ENCODE measurements at places on chromosomes 6 and 20.

DNA sequence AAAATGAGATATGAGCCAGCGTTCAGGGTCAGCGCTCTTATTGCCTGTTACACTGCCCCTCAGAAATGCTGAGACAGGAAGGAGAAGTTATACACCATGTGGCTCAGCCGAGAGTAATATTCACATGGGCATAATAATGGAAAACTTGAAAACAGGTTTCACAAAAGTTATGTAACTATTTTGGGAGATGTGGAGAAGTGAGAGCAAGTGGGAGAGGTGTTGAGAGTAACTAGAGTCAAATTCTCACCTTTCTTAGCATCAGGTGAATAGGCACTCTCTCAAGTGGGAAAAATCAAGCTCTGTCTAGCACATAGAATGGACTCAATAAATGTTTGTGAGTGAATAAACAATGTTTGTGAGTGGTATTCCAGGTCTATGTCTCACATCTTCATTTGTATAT is 94.5 kb downstream of the TBX18 start:
- DNase-seq = no peak

DNA sequence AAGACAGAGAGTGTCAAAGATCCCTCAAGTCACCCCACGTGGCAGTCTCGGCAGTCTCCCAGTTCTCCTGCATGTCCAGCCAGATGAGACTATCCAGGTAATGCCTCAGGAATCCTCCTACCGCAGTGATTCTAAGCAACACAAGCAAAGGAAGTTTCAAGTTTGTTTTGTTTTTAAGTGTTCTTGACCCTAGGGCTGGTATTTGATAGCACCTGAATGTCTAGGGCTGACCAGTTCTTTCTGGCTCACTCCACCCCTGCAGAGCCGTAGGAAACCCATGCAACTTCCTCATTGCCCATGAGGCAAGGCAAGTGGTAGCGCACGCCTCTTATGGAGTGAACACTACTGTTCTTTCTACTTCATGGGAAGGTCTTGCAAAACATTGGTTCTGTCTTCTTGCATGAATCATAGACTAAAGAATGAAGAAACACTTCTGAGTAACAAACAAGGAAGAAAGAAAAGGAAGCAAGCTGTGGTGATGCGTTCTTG is 24.8 kb upstream of the FOXQ1 start:
- peak; percentile 1 for DNase-seq

DNA sequence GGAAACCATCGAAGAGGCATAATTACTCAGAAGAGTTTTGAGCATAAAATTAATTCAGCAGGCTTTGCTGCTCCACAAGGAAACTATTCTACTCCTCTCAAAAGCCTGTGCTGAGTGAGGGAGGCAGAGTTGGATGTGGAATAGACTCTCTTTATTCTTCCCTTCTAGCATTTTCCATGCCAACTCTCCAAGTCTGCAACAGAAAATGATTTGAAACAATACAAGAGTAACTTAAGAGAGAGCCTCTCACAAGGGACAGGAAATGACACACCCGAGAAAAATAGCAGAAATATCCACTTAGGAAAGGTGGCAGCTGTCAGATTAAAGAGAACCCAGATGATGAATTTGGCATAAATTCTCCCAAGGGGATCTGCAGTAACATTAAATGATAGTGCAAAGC is 26.3 kb upstream of the LAMP5 start:
- no peak for DNase-seq

- DNase-seq = no peak
These were observed 519.7 kb upstream of the CDH4 start for GRCh38 chr20:60732322-60732721.

DNA sequence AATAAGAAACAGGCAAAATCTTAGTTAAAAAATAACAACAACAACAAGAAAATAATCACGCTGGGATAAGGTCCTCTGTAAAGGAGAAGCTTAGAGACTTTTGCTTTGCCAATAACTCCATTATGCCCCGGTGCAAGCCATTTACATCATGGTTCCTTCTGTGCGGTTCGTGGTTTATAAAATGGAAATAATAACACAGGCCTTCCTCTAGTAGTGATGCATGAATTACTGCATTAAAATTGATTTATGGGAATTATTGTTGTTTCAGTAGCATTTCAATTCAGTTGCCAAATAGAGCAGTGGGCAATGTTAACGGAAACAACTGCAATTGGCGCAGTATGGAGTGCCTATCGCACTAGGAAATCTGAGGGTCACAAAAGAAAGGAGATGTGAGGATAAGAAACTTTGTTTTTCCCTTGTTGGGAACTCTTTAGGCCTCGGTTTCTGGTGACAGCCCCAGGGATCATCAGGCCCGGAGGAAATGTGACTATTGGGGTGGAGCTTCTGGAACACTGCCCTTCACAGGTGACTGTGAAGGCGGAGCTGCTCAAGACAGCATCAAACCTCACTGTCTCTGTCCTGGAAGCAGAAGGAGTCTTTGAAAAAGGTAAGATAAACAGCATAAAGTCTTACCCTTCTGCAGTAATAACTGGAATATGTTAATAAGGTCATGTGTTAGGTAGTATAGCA is 1.1 kb downstream of the CD109 start:
- DNase-seq = no peak

DNA sequence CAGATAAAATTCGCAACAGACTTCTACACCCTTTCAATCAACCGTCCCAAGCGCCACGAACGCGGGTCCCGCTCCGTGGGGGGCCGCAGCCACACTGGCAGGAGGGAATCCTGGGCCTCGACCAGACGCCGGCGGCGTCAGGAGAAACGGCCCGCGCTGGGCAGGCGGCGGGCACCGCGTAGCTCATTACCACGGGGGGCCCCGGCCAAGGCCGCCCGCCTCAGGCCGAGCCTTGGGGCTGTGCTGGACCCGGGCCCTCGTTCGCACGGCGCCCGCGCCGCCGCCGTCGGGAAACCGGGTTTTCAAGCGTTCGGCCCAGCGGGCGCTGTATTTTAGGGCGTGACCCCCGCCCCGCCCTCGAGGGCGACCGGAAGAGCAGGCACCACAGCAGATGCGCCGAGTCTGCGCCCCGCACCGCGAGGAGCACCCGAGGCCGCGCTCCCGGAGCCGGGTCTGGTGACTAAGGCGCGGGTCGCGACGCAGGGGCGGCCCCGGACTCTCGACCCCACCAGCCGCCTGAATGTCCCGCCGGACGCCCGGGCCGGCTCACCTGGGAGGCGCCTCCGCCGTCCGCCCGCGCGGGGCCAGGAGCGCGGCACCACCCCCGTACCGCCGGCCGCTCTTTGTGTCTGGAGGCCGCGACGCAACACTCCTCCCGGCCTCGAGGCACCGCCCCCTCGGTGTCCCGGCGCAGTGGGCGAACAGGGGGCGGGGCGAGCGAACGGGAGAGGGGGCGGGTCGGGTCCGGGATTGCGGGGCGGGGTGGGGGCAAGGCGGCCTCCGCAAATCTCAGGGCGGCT is at the start of gene NINL:
TSS of gene NINL (minus strand) at position 627 of the 800 bp plus-strand sequence. CDS start 58,944 bp downstream, outside the sequence.
- DNase-seq = peak; percentile 62

DNA sequence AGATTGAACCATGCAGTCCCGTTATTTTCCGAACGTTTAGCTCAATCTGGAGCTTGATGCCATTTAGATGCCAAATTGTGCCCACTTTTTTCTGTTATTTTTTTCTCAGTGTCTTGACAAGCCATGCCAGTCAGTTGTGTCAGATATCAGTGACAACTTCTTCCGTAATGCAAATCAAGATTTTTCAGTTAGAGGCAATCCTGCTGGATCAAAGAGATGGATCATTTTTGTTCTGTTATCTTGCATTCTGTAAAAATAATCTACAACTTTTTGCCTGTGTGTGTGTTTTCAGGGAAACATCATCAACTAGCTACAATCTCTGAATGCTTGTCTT is 31.1 kb upstream of the GLP1R start:
- DNase-seq = no peak

- DNase-seq = no peak
These were observed 193.1 kb downstream of the MAFB start for GRCh38 chr20:40495956-40496355.

DNA sequence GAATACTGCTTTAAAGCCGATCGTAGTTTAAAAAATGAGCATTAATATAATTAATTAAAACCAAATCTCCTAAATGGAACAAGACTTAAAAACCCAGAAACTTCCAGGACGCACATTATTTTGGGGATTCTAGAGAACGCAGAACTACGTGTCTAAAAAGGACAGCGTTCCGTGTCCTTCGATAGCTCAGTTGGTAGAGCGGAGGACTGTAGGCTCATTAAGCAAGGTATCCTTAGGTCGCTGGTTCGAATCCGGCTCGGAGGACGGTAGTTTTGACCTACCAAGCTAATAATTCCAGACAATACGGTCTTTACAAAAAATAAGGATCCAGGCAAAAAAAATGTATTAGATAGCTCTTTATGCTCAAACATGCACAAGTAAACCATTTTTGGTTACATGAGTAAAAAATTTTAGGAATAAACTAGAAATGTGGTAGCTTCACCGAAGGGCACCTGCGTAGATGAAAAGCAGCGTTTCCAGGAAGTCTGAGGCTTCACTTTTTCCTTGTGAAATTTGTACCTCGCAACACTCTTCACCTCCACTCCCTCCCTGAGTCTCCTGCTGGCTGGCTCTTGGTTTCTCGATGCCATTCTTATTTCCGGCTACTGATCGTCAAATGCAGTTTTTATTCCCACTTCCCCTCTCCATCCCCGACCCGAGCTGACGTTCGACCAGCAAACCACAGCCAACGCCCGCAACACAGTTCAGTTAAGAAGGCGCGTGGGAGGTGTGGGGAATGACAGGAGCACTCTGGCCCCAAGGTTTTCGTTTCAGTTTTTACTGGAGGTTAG is 19.6 kb upstream of the ABT1 start:
- peak; percentile 82 for DNase-seq

- no peak for DNase-seq
These were observed 81.1 kb downstream of the NCR2 start for GRCh38 chr6:41416501-41416837.

GRCh38 chr6:57242505-57242904 is 20.4 kb upstream of the RAB23 start:
- DNase-seq = peak; percentile 18

GRCh38 chr6:169725125-169726048 is 1.1 kb upstream of the PHF10 start:
- peak; percentile 90 for DNase-seq

DNA sequence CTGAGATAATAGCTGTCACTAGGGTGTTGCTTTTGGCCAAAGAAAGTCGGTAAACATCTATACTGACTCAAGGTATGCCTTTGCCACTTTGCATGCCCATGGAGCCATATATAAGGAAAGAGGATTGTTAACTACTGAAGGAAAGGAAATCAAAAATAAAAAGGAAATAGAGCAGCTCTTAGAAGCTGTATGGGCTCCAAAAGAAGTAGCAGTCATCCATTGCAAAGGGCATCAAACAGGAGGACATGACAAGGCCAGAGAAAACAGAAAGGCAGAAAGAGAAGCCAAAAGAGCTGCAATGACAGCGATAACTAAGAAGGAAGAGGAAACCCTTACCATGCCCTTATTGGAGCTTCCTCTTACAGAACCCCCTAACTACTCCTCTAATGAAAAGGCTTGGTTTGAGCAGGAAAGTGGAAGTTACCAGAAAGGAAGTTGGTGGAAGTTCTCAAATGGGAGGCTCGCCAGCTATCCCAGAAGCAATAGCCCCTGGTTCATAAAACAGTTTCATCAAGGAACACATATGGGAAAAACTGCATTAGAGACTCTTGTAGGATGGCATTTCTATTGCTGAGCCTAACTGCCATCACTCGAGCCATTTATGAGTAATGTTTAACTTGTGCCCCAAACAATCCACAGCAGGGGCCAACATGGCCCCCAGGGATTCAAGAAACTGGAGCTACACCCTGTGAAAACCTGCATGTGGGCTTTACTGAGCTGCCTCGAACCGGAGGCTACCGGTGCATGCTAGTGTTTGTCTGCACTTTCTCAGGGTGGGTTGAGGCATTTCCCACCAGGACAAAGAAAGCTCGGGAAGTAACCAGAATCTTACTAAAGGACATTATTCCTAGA is 7.0 kb downstream of the IL22RA2 start:
- no peak for DNase-seq

GRCh38 chr20:63536997-63537524 is at the start of gene PTK6:
PTK6 (minus strand) TSS chr20:63537376; CDS start chr20:63537314, 62 bp downstream.
- DNase-seq = peak; percentile 87

GRCh38 chr6:164023535-164023934 is 609.0 kb downstream of the QKI start:
- no peak for DNase-seq

- no peak for DNase-seq
These were observed 414.8 kb upstream of the CDH4 start for GRCh38 chr20:60837173-60837770.

- no peak for DNase-seq
These were observed 55.3 kb upstream of the CEP85L start for GRCh38 chr6:118706702-118707101.

GRCh38 chr6:129646642-129647041 is 63.3 kb downstream of the ARHGAP18 start:
- DNase-seq = no peak

DNA sequence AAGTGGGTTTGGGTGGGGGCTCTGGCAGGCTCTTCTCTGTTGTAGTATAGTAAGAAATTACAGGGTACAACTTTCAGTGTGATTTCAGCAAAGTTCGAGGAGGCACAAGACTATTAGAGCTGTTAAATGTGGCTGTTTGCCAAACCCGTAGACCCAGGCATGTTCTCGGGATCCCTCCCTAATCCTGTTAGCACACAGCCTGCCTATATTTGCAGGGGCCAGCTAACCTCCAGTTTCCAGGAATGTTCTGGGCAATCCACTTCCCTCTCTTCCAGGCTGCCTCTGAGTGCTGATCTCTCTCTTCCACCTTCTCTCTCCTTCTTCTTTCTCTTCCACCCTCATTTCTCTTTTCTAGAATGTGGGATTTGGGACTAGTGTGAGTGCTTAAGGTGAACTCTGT is 34.8 kb upstream of the ZFP64 start:
- no peak for DNase-seq

DNA sequence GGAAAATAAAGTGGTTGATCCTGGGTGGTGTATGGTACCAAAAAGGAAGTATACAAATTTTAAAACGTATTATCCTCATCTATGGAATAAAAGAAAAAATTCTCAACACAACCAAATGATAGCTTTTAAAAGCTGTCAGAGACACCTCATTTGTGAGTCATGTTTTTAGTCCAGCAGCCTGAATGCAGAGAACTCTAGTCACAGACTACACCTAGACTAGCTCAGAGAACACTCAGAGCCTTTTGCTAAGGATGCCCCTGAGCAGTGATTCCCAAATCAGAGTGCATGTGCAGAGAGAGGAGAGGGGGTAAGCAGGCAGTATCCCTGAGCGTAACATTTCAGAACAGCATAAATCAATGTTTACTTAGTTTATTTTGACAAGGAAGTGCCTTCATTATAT is 809.3 kb downstream of the HACE1 start:
- peak; percentile 38 for DNase-seq

DNA sequence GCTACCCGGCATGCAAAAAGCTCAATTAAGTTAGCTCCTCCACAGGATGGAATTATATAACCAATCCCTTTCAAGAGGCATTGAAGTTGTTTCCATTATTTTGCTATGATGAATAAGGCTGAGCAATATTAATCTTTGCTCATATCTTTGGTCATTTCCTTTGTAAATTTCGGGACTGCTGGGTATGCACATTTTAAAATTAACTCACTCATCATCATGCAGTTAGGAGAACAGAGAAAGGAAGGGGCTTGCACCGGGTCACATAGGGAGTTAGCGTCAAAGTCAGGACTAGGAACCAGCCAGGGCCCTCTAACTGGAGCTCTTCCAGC is 430 bp upstream of the FAM110A start:
- peak; percentile 93 for DNase-seq

All from RKO (cell line).